ENCODE measurements at places on chromosomes 1 and 21.

GRCh38 chr1:209895709-209896108, 42.3 kb upstream of the SYT14 start:
- DNase-seq, result peak; percentile 38

DNA sequence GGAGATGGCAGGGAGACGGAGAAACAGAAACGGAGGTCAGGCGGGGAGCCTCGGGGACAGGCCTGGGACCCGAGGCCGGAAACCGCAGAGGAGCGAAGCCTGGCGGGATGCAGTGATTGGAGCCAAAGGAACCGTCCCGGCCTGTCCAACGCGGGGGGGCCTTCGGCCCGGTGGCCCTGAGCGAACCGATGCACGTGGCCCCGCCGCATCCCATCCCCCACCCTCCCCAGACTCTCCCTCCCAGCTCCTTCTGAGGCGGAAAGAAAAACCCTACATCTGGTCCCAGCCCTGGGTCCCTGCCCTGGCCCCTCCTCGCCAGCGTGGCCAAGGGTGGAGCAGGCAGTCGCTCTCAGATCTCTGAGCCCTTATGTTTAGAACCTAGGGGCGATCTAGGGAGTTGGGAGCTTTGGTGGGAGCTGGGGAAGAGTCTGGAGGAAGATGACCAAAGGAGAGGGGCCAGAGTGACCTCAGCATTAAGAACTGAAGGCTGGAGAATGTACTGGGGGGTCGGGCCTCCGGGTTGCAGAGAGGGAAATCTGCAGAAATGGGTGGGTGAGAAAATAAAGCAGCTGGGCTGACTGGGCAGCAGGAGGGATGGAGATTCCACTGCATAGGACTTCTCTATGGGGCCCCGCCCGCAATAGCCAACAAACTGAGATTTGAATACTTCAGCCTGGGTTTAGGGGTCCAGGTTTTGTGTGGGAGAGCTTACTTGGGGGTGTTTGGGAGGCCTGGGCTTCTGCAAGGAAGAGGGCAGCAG, 1.5 kb upstream of the CRABP2 start:
- DNase-seq, result peak; percentile 81

- peak; percentile 33 for DNase-seq
These were observed 29.4 kb upstream of the POU3F1 start for GRCh38 chr1:38076038-38076437.

DNA sequence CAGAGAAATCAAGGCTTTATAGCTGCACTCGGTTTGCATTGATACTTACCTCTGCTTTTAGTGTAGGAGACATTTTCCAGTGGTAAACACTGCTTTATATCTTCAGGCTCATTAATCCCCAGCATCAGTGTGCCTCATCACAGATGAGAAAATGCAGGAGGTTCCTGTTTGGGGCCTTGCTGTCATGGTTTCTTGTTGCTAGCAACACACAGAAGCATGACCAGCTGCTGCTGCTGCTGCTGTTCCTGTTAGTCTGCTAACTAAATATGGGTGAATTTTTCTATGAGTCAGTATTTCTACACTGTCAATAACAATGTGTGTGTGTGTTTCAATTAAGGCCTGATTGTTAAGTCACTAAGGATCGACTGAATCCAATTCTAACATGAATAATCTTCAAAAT, 85.8 kb upstream of the RGS1 start:
- peak; percentile 85 for DNase-seq

DNA sequence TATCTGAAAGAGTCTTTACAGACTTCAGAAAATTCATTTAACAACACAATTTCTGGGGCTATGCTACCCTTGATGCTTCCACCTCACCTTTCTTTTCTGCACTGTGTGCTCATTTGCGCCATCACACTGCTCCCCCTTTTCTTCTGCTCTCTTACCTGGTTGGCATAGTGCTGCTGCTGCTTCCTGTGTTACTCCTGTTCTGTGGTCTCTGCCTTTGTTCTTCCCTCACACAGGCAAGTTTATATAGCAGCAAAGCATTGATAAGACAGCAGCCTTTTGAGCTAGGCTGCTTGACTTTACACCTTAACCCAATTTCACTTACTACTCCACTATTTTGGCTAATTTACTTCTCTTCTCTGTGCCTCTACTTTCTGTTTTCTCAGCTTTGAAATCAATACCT, 18.3 kb downstream of the SGIP1 start:
- DNase-seq, result no peak

DNA sequence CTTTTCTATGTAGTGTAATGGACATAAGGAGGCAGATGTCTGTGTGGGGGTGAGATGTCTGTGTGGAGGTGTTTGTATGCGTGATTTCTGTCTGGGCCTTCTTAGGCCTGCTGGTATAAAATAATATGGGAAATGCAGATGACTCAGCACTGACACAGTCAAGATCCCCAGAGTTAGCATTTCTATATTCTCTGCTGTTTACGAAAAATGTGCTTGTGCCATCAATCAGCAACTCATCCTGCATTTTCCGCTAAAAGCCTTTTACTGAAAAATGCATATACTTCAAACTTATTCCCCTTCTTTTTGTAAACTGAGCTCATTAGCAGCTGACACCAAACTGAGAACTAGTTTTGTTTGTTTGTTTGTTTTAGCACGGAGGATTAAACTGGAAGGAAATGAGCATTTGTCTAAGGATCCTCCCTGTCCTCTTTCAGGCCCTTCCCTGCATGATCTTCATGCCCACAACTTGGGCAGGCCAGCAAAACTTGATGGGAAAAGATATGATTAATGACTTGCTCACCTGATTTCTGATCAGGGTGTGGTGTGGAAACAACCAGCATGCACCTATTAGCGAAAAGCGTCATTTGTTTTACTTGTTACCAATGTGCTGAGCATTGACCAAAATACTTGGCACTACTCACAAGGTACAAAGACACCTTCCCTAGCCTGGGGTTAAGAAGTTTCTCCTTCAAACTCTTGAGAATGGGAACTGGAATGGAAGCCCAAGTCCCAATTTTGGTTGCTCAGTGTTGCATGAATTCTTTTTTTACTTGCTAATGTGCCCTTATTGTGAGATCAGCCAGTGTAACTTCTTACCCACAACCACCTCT, 77.4 kb downstream of the NDUFS5 start:
- peak; percentile 68 for DNase-seq

- DNase-seq, result no peak
These were observed 136.1 kb upstream of the USH2A start for GRCh38 chr1:216559359-216559758.

GRCh38 chr1:65844296-65844695, 51.6 kb downstream of the PDE4B start:
- DNase-seq, result no peak

GRCh38 chr21:22791376-22791775, 1793.2 kb downstream of the NCAM2 start:
- DNase-seq, result no peak

DNA sequence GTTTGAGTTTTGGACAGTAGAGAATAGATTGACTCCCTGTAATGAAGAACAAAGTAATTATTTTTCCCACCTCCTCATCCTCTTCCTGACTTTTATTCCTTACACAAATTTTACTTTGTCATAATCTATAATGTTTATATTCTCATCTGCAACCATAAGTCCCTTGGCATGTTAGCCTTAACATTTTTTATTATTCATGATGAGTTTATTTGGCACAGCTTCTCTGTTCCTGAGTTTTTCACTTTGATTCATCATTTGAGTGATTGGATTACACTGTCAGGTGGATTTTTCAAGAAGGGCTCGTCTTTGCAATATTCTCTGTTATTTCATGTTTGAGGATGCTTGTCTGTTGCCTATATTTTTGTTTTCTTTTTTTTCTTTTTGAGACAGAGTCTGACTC, 35.7 kb downstream of the TNFRSF8 start:
- DNase-seq, result no peak

Data from fibroblast of skin of scalp (primary cell).